ENCODE measurements at places on chromosomes 16 and 17.

- DNase-seq: peak; percentile 65
Observed at GRCh38 chr17:6823011-6823442, 8.5 kb downstream of the TEKT1 start.

- no peak for DNase-seq
Observed at GRCh38 chr16:31127182-31127581, 8.3 kb downstream of the PRSS8 start.

GRCh38 chr17:66535611-66536010, 233.2 kb downstream of the PRKCA start:
- DNase-seq: no peak

DNA sequence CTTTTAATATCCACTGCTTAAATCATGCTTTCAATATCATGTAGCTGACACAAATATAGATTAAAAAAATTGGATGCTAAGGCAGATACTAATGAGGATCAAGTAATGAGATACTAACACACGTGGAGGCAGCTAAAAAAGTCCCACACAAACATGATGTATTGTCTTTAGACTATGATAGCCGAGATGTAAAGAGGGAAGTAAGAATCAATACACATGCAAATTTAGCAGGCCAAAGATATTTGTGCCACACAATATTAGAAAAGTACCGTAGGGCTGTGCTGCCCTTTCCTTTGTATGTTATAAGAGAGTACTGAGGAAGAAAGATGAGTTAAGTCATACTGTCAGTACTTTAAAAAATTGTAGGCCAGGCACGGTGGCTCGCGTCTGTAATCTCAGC, 51.4 kb upstream of the STAC2 start:
- DNase-seq: no peak

DNA sequence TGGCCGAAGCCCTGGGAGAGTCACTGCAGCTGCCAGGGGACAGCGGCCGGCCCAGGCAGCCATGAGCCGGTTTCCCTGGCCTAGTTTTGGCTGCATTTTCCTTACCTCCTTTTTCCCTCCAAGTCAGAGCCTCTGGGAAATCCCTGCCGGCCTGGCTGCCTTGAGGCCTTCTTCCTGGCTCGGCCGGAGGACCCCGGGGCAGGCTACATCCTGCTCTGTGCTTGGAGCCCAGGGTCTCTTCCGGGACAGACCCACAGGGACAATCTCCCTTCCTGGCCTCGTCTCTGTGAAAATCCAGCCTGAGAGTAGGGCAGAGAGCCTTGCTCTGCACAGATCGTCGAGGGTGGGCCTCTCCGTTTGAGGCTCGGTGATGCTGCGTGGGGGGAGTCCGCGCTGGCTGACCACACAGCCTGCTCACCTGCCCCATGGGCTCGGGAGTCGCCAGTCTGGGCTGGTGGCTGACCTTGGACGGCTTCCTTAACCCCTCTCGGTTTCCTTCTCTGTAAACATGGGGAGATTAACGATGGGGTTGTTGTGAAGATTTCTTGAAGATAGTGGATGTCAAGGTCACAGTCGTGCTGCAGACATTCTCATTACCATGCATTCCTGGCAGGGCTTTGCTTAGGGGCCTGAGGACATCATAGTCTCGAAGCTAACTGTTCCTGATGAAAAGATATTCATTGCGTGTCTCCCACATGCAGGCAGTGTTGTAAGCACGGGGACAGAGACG, 34.8 kb upstream of the CIBAR2 start:
- DNase-seq: no peak

DNA sequence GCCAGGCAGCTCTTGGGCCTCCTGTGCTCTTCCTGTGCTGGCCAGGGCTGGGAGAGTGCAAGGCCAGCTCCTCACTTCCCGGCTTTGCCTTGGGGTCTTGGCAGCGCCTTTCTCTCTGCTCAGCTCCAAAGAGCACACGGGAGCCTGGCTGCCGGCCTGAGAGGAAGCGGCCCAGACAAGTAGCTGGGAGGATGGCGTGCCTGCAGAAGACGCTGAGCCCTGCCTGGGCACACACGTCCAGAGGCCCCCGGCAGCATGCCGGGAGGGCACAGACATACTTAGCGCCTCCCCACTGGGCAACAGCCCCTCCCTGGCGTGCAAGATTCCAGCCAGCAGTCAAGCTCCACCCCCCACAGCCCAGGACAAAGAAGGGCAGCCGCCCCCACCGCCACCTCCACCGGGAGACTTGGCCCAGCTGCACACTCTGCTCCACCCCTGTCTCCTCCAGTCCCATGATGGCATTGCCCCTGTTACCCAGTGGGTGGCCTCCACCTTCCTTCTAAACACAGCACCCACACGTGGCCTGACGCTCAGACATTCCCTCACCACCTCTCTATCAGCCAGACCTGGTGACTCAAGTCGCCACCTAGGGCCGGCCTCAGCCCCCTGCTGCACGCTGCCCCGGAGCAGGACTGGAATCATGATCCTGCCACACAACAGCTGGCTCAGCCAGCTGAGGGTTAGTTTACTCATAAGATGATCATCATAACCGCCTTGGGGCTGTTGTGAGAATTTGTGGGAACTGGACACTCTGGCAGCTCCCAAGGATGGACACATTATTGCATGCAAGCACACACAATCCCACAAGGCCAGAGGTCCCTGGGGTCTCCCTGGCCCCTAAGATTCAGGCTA, 12.4 kb downstream of the SGCA start:
- DNase-seq: peak; percentile 100

GRCh38 chr17:66383333-66383732, 80.9 kb downstream of the PRKCA start:
- DNase-seq: no peak

Data from epithelial cell of esophagus (primary cell).